ENCODE measurements at places on chromosomes 4 and X. TPM values are rescaled to one million over a fixed set of nuclear protein-coding genes. Genes with fewer than 3 reads are reported as not detected.

- DNase-seq: no peak
- H3K4me1 ChIP-seq: no peaks in the 10 kb centered on the region
- no peaks in the 10 kb centered on the region for H3K36me3 ChIP-seq
- no peaks in the 10 kb centered on the region for H3K27me3 ChIP-seq
- H3K4me3 ChIP-seq: no peak overlapping the region
- H3K27ac ChIP-seq: no peak overlapping the region
These were observed 216.6 kb downstream of the NR3C2 start for GRCh38 chr4:148225639-148226038.

GRCh38 chr4:161419822-161420221, 744.0 kb downstream of the FSTL5 start:
- no peaks in the 10 kb centered on the region for H3K27me3 ChIP-seq
- no peaks in the 10 kb centered on the region for H3K4me1 ChIP-seq
- no peak overlapping the region for H3K4me3 ChIP-seq
- DNase-seq: no peak

DNA sequence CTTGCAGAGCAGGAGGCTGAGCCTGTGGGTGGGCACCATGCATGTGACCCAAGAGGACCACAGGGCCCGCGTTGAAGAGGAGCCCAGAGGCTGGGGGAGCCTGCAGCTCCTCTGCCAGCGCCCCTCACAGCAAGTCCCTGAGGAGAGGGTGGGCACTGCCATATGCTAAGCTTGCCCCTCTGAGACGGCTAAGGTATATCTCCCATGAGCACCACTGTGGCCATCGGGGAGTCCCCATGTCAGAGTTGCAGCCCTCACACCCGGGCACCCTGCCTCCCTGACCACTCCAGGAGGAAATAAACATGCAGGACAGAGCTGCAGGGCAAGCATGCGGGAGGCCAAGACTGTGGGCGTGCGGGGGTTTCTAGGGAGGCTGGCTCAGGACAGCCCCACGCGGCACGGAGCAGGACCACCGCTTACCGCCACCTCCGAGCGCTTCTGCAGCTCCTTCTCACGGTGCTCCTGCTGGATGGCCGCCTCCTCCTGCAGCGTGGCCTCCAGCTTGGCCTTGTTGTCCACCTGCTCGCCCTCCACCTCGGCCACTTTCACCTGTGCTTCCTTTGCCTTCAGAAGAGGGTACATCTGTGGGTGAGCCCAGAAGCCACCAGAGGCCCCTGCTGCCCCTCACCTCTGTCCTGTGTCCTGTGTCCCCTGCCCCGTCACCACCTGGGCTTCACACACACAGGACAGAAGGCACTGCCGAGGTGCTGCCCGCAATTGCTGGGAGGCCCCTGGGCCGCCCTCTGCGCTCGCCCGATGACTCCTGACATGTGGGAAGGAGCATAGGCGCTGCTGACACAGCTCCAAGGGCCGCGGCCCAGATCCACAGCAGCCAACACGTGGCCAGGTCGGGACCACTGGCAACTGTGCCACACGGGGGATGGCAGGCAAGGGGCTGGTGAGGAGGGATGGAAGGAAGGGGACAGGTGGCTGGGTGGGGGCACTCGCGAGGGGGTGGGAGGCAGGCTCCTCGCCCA, 29.8 kb downstream of the FGFR3 start:
- peaks cover 92% of the 10 kb centered on the region for H3K36me3 ChIP-seq
- H3K4me3 ChIP-seq: no peak overlapping the region
- H3K4me1 ChIP-seq: no peaks in the 10 kb centered on the region
- H3K27ac ChIP-seq: no peak overlapping the region
- H3K27me3 ChIP-seq: no peaks in the 10 kb centered on the region

GRCh38 chr4:158778156-158778711, 9.4 kb downstream of the FNIP2 start:
- no peak overlapping the region for H3K4me3 ChIP-seq
- peak overlapping the region; percentile 24 for H3K27ac ChIP-seq
- H3K4me1 ChIP-seq: peaks cover 77% of the 10 kb centered on the region
- H3K36me3 ChIP-seq: no peaks in the 10 kb centered on the region
- no peaks in the 10 kb centered on the region for H3K27me3 ChIP-seq

DNA sequence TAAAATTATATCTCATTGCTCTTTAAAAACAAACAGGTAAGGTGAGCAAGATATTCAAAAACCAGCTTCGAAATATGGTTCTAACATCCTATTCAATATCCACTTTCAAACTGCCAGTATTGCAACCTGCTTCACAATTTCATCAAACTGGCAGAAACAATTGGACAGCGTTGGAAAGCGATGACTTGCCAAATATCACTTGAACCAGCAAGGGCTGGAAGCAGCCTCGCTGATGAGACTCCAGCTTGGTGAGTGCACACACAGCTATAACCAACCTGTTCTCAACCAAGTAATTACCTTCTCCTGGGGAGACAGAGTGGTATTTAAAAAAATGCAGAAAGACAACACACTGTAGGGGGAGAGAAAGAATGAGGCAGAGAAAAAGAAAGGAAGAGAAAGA, 155.8 kb upstream of the RAI2 start:
- no peaks in the 10 kb centered on the region for H3K36me3 ChIP-seq
- no peak overlapping the region for H3K4me3 ChIP-seq
- DNase-seq: no peak
- H3K27me3 ChIP-seq: no peaks in the 10 kb centered on the region

GRCh38 chr4:137597752-137598430, 65.6 kb upstream of the PCDH18 start:
- no peaks in the 10 kb centered on the region for H3K36me3 ChIP-seq
- H3K4me3 ChIP-seq: no peak overlapping the region
- no peak for DNase-seq
- H3K27me3 ChIP-seq: no peaks in the 10 kb centered on the region
- no peak overlapping the region for H3K27ac ChIP-seq
- H3K4me1 ChIP-seq: no peaks in the 10 kb centered on the region

GRCh38 chr4:122663814-122664610, 43.1 kb upstream of the IL21 start:
- no peak overlapping the region for H3K27ac ChIP-seq
- H3K4me1 ChIP-seq: peaks cover 5% of the 10 kb centered on the region
- H3K36me3 ChIP-seq: no peaks in the 10 kb centered on the region
- no peak for DNase-seq
- no peak overlapping the region for H3K4me3 ChIP-seq

DNA sequence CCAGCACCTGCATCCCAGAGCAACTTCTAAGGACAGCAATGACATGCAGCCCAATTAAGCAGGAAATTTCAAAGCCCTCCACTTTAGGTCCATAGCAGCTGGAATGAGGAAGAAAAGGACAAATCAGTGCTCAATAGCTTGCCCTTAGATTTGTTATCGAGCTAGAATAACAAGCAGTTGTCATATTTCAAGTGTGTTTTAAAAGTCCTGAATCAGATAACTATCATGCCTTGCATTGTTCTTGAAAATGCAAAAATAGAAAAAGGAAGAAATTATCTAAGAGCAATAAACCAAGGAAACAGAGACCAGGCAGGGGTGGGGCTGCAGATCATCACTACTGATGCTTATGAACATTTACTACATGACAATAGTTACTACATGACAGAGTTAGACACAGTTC, 43.9 kb upstream of the KLF3 start:
- no peaks in the 10 kb centered on the region for H3K27me3 ChIP-seq
- H3K4me1 ChIP-seq: peaks cover 18% of the 10 kb centered on the region
- H3K27ac ChIP-seq: no peak overlapping the region
- no peak for DNase-seq

DNA sequence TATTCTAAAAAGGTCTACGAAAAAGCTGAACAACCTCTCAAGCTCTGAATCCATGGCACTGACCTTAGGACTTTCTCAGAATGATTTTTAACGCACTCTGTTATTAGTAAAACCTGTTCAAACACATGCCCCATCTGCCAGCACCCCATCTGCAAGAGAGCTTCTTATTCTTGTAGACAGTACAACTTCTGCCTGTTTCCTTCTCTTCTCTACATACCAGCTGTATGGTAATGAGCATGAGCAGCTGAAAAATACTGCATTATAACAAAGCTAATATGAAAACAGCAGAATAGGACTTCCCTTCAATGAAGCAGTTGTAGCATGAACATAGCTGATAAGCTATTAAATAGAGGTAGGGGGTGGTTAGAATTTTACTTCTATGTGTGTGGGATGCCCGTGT, 167.9 kb downstream of the FBXW7 start:
- DNase-seq: no peak
- no peaks in the 10 kb centered on the region for H3K4me1 ChIP-seq
- H3K4me3 ChIP-seq: no peak overlapping the region

DNA sequence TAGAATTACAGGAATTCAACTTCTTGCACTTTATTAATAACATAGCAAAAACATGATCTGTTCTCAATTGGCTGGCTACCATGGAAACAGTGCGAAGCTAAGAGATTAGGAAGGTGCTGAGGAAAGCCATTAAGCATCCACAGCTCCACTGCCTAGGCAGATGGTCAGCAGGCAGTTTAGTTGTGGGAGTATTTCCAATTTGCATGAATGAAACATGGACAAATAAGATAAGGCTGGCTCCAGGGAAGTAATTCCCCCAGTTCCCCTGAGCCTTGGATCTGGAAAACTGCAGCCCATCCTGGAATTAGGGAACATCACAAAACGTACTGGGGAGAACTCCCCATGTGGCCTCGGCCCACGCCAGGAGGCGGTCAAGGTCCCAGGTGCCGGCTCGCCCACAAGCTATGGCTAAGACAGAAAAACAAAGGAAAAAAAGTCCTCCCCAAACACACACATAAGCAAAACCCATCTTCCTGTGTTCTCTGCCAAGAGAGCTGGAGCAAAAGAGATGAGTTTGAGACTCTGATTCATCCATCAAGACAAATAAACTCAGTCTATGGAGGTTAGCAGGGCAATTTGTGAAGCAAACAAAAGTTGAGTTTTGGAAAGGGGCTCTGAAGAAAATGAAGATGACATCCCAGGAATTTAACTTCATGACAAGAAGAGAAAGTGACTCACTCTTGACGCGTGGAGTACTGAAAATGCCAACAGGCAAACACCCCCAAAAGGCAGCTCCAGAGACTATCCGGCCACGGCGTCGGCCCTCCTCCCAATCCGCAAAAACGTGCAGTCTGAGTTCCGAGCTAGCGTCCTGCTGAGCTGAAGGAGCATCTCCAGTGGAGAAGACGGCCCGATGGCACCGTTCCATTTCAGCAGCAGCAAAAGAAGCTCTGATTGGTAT, 45.1 kb downstream of the IGFBP7 start:
- no peak overlapping the region for H3K4me3 ChIP-seq
- DNase-seq: no peak

- H3K27ac ChIP-seq: no peak overlapping the region
- peaks cover 15% of the 10 kb centered on the region for H3K4me1 ChIP-seq
- no peaks in the 10 kb centered on the region for H3K27me3 ChIP-seq
- H3K36me3 ChIP-seq: no peaks in the 10 kb centered on the region
These were observed 91.6 kb downstream of the DDIT4L start for GRCh38 chr4:100098681-100099080.

DNA sequence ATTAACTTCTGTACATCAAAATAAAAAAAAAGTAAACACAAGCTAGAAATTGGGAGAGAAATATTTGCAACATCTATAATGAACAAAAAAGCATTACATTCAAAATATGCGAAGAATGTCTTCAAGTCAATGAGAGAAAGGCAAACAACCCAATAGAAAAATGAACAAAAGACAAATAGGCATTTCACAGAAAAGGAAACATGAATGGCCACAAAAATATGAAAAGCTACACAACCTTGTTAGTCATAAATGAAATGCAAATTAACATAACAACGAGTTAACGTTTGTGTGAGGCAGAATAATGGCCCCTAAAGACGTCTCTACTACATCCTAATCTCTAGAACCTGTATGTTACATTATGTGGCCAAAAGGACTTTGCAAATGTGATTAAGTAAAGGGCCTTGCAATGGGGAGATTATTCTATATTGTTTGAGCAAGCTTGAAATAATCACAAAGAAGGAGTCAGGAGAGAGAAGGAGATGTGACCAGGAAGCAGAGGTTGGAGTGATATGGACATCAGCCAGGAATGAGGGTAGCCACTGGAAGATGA, 86.8 kb downstream of the WDFY3 start:
- H3K4me3 ChIP-seq: no peak overlapping the region
- no peak for DNase-seq
- H3K27me3 ChIP-seq: no peaks in the 10 kb centered on the region
- H3K4me1 ChIP-seq: no peaks in the 10 kb centered on the region
- H3K36me3 ChIP-seq: peaks cover 9% of the 10 kb centered on the region

- no peaks in the 10 kb centered on the region for H3K27me3 ChIP-seq
- no peaks in the 10 kb centered on the region for H3K36me3 ChIP-seq
- peaks cover 9% of the 10 kb centered on the region for H3K4me1 ChIP-seq
- DNase-seq: no peak
- no peak overlapping the region for H3K4me3 ChIP-seq
These were observed 133.0 kb downstream of the KLHL8 start for GRCh38 chr4:87087420-87087819.

RBMX2 gene
- polyA plus RNA-seq: 35.7 TPM

CCNA2 gene
- 26.1 TPM for polyA plus RNA-seq

GABRE gene
- polyA plus RNA-seq: 14.2 TPM

HPGD gene
- polyA plus RNA-seq: 121 TPM

CCDC110 gene
- 3.5 TPM for polyA plus RNA-seq

PDLIM3 gene
- polyA plus RNA-seq: 13.0 TPM

CXorf49 gene
- polyA plus RNA-seq: not detected

KLF3 gene
- 50.4 TPM for polyA plus RNA-seq
